ENCODE measurements at places on chromosomes 4 and X.
A peak's percentile ranks its signal among the peaks of the same experiment; 100 is the strongest.

- DNase-seq: no peak
Observed at GRCh38 chrX:121832446-121832845, 785.0 kb downstream of the GLUD2 start.

DNA sequence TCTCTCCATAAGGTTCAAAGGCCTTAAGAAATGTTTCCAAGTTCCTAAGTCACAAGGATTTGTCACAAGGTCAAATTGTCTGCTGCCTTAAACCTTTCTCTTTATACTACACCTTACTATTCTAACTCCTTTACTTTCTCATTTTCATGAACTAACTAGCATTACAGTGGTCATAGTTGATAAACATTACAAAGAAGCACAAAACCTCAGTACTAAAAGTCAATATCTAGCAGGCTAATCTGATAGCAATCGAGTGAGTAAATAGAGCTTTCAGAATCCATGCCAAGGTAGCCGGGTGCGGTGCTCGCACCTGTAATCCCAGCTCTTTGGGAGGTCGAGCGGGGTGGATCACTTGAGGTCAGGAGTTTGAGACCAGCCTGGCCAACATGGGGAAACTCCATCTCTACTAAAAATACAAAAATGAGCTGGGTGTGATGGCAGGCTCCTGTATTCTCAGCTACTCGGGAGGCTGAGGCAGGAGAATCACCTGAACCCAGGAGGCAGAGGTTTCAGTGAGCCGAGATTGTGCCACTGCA is 510.0 kb downstream of the GBA3 start:
- DNase-seq: no peak

GRCh38 chr4:27149541-27150212 is 289.0 kb downstream of the STIM2 start:
- DNase-seq: no peak

DNA sequence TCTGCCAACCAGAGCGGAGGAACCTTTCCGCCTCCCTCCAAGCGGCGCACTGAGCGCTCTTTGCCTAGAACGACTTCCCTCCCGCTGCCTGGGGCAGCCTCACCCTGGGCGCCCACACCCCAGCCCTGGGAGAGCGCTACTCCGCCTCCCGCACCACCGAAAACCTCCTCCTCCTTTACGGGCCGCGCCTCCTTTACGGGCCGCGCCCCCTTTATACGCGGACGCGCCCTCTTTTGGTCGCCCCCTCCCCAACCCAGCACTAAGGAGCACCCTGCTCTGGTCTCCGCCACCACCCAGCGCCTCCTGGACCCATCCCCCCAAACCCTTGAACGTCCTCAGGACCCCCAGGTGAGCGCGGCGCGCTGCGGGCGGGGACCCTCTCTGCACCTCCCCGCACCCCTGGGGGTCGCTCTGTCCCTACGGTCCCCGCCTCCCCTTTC is 586 bp upstream of the NSG1 start:
- peak; percentile 4 for DNase-seq

Measured in DMS79 (cell line).